ENCODE measurements at places on chromosomes 1 and 21.

DNA sequence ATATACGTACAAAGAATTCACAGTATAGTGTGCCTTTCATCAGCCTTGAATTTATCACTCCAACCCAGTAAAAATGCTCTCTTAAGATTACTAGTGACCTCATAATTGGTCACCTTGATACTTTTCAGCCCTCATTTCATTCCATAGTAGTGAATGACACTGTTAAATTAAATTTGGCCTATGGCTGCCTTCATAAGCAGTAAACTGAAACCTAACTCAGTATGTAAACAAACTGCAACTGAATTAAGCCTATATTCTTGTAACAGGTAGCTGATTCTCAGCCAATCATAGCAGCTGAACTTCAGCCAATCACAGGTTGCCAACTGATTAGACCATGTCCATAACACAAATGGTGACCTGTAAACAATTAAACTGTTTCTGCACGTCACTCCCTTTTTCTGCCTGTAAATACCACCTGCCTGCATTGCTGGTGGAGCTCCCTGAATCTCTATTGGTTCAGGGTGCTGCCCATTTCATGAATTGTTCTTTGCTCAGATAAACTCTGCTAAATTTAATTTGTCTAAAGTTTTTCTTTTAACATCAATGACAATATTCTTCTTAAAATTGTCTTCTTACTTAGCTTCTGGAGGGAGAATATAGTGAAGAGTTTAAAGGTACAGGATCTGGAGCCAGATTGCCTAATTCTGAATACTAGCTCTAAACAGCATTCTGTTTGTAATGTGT is 24.0 kb upstream of the CAMSAP2 start:
- H3K4me3 ChIP-seq = no peak overlapping the region
- no peaks in the 10 kb centered on the region for H3K36me3 ChIP-seq
- no peaks in the 10 kb centered on the region for H3K4me1 ChIP-seq
- no peak overlapping the region for H3K27ac ChIP-seq
- DNase-seq = no peak

GRCh38 chr21:41928621-41929220 is 25.1 kb downstream of the C2CD2 start:
- no peaks in the 10 kb centered on the region for H3K27me3 ChIP-seq
- peaks cover 42% of the 10 kb centered on the region for H3K4me1 ChIP-seq
- H3K36me3 ChIP-seq = no peaks in the 10 kb centered on the region
- H3K27ac ChIP-seq = no peak overlapping the region

DNA sequence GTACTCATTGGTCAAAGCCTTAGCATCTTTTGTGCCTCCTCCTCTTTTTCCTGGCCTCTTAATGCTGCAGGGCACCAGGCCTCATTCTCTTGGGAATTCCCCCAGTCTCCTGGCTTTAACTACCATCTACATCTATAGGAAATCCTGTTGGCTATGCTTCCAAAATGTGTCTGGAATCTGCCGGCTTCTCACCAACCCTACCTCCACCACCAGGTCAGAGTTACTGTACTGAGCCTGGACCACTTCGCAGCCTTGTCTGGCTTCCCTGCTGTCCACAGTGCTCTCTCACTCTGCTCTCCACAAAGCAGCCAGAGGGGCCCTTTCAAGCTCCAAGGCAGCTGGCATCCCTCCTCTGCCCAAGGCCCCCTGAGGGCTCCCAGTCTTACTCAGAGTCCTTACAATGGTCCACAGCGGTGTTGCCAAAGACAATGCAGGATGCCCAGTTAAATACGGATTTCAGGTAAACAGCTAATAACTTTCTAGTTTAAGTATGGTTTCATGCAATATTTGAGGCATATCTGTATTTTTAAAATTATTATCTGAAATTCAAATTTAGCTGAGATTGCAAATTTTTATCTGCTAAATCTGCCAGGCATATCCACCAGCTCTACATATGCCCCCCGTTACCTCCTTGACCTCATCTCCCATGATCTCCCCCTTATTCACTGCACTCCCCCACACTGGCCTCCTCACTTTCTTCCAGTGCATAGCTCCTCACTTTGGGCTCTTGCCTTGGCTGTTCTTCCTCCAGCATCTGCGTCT is 34.5 kb upstream of the FAM163A start:
- no peak overlapping the region for H3K4me3 ChIP-seq
- DNase-seq = no peak

DNA sequence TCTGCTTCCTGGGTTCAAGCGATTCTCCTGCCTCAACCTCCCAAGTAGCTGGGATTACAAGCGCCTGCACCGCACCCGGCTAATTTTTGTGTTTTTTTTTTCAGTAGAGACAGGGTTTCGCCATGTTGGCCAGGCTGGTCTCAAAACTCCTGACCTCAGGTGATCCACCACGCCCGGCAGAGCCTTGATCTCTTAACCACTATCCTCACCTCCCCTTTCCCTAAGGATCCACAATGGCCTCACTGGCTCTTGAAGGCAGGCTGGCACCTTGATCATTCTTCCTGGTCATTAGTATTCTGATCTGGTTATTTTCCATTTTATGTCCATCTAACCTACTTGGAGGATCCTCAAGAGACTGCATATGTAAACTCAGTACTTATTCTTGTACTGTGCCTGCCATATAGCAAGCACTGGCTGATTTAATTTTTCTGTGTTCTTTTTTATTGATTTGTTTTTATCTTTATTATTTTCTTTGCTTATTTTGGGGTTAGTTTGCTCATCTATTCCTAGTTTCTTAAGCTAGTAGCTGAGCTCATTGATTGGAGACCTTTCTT is 6.3 kb downstream of the RCC1 start:
- no peak overlapping the region for H3K4me3 ChIP-seq
- no peak overlapping the region for H3K27ac ChIP-seq
- H3K4me1 ChIP-seq = peaks cover 25% of the 10 kb centered on the region
- peaks cover 43% of the 10 kb centered on the region for H3K36me3 ChIP-seq
- DNase-seq = no peak

DNA sequence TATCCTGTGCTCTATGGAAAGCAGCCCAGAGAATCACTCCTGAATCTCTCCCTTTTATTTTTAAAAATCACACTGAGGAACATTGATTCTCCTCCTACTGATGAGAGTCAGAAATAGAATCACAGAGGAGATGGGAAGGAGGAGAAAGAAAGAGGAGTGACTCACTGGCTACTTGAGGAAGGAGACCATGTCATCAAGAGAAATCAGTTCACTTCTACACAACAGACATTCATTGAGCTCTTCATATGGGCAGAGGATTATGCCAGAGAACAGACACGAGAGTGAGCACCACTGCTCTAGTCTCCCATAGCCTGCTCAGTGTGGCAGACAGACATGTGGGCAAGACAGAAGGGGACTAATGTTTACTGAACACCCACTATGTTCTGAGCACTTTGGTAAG is 44.2 kb downstream of the RAB3B start:
- H3K27ac ChIP-seq = no peak overlapping the region
- H3K4me3 ChIP-seq = no peak overlapping the region
- H3K36me3 ChIP-seq = peaks cover 4% of the 10 kb centered on the region

GRCh38 chr1:216201946-216202345 is 221.3 kb downstream of the USH2A start:
- no peak overlapping the region for H3K4me3 ChIP-seq
- no peaks in the 10 kb centered on the region for H3K36me3 ChIP-seq
- H3K27ac ChIP-seq = no peak overlapping the region
- DNase-seq = no peak
- no peaks in the 10 kb centered on the region for H3K4me1 ChIP-seq
- H3K27me3 ChIP-seq = no peaks in the 10 kb centered on the region

DNA sequence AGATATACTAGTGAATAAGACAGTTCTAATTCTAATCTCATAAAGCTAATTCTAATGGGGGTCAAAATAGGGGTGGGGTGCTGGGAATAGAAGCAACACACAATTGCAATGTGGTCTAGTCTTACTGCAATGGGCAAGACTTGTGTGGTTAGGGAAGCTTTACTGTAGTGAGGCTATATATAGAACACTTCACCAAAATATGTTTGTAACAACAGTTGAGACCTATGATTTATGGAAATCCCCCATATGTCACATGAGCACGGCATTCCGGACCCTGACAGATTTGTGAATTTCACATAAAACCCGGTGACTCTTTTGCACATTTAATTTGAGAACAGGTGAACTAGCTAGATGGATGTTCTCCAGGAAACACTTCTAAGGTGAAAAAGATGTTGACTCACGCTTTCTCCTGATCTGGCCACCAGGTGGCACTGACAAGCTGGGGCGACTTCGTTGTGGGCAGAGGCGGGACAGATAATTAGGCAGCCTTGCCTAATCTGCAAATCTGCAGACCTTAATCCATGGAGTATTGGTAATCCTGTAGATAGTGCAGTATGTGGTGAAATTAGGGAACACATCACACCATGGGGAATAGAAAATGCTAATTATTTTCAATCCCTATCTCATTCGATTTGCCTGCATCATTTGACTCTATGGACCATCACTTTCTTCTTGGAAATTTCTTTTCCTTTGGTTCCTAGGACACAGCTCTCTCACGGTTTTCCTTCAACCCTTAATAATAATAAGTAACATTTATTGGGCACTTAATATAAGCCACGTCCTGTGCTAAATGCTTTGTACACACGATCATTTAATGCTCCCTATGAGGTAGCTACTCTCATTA is 37.7 kb downstream of the KIAA0040 start:
- H3K27ac ChIP-seq = no peak overlapping the region
- H3K4me3 ChIP-seq = no peak overlapping the region

DNA sequence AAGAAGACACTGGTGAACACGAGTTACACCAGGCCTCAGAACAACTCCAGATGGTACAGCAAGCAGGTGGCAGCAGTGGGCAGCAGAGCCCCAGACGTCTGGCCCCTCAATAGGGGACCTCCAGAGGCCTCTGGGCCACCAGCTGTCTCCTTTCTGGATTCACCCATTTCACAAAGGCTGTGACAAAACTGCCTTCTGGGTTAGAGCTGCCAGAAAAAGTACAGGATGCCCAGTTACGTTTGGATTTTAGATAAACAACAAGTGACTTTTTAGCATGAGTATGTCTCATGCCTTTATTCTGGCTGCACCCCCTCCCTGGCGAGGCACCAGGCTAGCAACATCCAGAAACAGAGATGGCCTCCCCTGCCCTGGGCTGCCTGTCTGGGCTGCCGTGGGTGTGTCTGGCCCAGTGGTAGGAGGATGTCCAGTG is 30.1 kb downstream of the ITPKB start:
- no peak overlapping the region for H3K4me3 ChIP-seq
- no peaks in the 10 kb centered on the region for H3K27me3 ChIP-seq
- H3K36me3 ChIP-seq = no peaks in the 10 kb centered on the region

DNA sequence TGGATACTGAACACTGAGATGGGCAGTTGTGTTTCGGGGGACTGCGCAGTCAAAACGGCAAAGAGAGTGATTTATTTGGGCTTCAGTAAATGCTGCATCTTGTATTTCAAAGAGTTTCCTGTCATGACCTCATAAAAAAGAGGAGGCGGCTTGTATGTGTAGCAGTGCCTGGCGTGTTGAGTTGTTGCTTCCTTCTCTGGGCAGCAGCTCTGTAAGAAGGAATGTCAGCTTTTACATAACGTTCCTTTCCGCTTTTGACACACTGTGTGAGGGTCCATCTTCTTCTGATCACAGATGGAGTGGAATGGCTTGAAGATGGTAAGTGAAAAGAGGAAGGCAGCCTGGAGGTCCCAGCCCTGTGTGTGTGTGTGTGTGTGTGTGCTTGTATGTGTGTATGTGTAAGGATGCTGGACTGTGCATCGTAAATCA is 941 bp downstream of the ELAVL4 start:
- H3K4me3 ChIP-seq = peak overlapping the region; percentile 34
- H3K27ac ChIP-seq = no peak overlapping the region
- H3K36me3 ChIP-seq = no peaks in the 10 kb centered on the region
- H3K4me1 ChIP-seq = no peaks in the 10 kb centered on the region
- H3K27me3 ChIP-seq = peaks cover 11% of the 10 kb centered on the region

DNA sequence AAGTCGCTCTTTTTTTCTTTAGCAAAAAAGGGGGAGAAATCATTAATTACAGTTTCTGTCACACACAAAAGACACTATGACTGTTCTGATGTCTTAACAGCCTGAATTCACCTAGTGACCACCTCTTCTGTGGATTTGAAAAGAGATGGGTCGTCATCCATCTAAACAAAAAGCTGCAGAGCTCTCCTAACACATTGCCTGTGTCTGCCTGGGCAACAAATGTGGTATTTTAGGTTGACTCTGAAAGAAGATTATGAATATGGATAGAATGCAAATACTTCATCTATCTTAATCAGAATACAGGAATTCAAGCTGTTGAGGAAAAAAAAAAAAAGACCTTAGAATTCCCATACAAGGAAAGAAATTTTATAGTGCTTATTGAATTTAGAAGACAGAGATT is 304.4 kb upstream of the ADGRL2 start:
- no peak for DNase-seq
- H3K36me3 ChIP-seq = no peaks in the 10 kb centered on the region
- H3K4me1 ChIP-seq = no peaks in the 10 kb centered on the region
- no peaks in the 10 kb centered on the region for H3K27me3 ChIP-seq

GRCh38 chr1:110877364-110877763 is 4.4 kb downstream of the CD53 start:
- DNase-seq = no peak
- no peak overlapping the region for H3K27ac ChIP-seq
- no peaks in the 10 kb centered on the region for H3K4me1 ChIP-seq

- H3K4me1 ChIP-seq = no peaks in the 10 kb centered on the region
- H3K36me3 ChIP-seq = no peaks in the 10 kb centered on the region
- H3K27me3 ChIP-seq = no peaks in the 10 kb centered on the region
- H3K27ac ChIP-seq = no peak overlapping the region
Observed at GRCh38 chr1:237470712-237471338, 419.9 kb downstream of the ZP4 start.

GRCh38 chr1:61322769-61323168 is 240.4 kb downstream of the NFIA start:
- peaks cover 40% of the 10 kb centered on the region for H3K27me3 ChIP-seq
- no peaks in the 10 kb centered on the region for H3K4me1 ChIP-seq
- no peak for DNase-seq
- H3K4me3 ChIP-seq = no peak overlapping the region
- H3K36me3 ChIP-seq = no peaks in the 10 kb centered on the region

DNA sequence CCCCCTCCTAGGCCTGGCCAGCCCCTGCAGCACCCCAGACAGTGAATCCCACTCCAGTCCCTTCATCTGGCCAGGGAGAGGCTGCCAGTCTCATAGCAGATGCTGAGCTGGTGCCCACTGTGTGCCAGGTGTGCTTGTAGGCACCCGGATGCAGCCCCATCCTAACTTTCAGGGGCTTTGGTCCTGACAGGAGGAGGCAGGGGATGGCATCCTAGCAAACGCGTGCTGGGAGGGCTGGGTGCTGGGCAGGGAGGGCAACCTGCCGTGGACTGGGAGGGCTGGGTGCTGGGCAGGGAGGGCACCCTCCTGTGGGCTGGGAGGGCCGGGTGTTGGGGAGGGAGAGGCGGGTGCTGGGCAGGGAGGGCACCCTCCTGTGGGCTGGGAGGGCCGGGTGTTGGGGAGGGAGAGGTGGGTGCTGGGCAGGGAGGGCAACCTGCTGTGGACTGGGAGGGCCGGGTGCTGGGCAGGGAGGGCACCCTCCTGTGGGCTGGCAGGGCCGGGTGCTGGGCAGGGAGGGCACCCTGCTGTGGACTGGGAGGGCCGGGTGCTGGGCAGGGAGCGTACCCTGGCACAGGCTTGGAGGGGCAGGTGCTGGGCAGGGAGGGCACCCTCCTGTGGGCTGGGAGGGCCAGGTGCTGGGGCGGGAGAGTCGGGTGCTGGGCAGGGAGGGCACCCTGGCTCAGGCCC is 35.3 kb downstream of the SLC19A1 start:
- no peak overlapping the region for H3K4me3 ChIP-seq
- H3K4me1 ChIP-seq = no peaks in the 10 kb centered on the region
- H3K27ac ChIP-seq = no peak overlapping the region
- H3K36me3 ChIP-seq = no peaks in the 10 kb centered on the region
- H3K27me3 ChIP-seq = no peaks in the 10 kb centered on the region
- no peak for DNase-seq

Measured in astrocyte (in vitro differentiated cells and primary cell).